ENCODE measurements at places on chromosomes 3 and 15.

GRCh38 chr15:39892418-39892817 lies 27.6 kb downstream of the GPR176 start:
- DNase-seq, result no peak

GRCh38 chr15:28885630-28886430 lies at the start of gene APBA2:
Gene APBA2, plus strand, starts transcription at chr15:28885974. Its CDS starts 167,911 bp downstream, at chr15:29053885.
- peak; percentile 24 for DNase-seq

DNA sequence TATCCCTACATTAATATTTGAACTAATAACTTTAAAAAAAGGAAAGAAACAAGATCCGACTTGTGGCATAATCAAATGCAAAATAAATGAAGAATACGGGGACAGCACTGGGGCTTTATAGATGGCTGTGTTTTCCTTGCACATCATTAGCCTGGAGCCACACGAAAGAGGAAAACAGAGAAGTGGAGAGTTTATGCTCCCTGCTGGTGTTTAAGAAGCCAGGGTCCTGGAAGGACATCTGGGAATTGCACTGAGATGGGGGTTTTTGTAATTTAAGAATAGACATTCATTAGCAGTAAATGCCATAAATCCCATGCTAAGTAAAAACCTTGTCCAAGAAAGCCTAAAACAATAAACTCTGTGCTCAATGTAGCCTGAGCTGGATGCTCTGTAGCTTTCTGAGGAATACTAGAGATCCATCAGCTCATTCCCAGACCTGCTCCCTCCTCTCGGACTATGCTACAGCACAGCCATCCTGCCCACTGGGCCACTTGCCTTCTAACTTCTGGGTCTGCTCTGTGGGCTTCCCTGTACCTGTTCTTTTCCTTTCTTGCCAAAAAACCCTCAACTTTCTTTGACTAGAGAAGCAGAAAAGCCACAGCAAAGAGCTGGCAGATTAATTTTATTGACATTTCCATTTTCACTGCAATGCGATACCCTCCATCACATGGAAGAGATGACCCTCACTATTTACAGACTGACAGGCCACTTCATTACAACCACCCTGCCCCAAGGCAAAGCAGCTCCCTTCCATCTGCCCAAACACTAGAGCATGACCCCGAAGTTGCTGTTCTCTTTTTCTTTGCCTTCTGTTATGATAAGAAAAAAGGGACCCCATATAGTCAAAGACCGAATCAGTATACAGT lies 62.3 kb downstream of the MEIS2 start:
- no peak for DNase-seq

DNA sequence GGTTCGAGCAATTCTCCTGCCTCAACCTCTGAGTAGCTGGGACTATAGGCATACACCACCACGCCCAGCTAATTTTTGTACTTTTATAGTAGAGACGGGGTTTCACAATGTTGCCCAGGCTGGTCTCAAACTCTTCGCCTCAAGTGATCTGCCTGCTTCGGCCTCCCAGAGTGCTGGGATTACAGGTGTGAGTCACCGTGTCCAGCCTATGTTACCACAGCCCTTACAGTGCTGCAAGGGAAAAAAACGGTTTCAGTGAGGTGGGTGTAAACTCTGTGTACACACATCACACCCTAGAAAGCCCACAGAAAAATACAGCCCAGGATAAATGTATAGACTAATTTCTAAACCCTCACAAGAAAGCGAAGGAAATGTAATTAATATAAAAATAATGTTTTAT lies 103.5 kb upstream of the AKAP13 start:
- DNase-seq, result no peak

- no peak for DNase-seq
Measured at GRCh38 chr3:113948015-113948917, 453 bp downstream of the ZDHHC23 start.

DNA sequence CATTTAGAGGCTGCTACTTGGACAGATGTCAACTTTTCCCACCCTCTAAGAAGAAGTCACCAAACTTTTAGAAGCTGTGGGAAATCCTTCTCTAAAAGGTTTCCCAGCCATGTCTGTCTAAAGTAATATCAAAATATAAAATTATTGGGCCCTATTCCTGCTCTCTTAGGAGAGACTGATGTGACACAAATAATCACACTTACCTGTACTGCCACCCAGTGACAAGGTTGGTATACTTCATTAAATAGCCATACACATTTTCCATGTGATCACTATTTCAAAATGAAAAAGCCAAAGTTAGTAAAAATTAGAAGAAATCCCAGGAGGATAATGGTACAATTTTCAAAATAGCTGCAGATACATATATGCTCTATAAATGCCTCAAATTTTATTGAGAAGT lies 12.6 kb downstream of the OSBPL11 start:
- no peak for DNase-seq

DNA sequence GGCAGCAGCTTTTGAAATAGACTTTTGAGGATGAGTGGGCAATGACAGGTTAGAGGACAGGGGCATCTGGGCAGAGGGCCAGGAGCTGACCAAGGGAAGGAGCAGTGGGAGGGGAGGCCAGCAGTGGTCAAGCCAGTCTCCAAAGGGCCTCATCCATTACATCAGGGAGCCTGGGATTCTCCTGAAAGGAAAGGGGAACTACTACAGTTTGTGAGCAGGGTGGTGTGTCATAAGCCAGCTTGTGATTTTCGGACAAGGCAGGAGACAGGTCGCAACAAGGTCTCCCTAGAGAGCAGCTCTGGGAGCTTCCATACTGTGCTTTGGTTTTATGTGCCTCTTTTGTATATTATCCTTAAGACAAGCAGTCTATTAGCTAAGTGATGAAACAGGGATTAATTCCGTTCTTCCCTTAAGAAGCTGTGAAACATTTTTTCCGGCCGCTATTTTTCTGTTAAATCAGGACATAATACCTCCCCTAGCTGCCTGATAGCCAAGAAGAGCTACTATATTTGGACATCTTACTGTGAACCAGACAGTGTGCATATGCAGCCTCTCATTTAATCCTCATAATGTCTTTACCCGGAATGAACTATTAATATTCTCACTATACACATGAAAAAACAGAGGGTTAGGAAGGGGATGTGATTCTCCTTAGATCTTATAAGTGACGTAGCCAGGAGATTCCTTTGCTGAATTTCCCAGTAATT lies 46.4 kb downstream of the C2CD4B start:
- no peak for DNase-seq

DNA sequence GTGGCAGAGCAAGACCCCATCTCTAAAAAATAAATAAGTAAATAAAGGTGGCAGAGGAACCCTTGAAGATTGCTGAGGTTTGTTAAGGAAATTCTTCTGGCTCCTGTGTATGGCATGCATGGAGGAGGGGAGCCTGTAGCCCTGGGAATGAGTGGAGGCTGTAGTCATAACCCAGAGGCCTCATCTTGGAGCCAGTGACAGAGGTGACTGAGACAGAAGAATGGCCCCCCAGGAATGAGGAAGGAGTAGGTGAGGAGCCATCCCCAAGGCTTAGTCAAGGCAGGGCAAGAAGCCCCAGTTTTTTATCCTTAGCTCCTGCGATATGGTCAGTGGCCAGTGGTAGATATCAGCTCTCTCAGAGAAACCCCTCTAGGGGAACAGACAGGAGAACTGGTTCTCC lies 46.5 kb downstream of the BSN start:
- no peak for DNase-seq

- no peak for DNase-seq
Measured at GRCh38 chr3:108642526-108642925, 53.0 kb downstream of the DZIP3 start.

GRCh38 chr3:146200461-146201220 lies 39.7 kb upstream of the PLOD2 start:
- DNase-seq, result no peak

- DNase-seq, result no peak
Measured at GRCh38 chr3:193710286-193711165, 117.5 kb downstream of the OPA1 start.

- DNase-seq, result no peak
Measured at GRCh38 chr3:182178488-182179200, 466.9 kb downstream of the SOX2 start.

GRCh38 chr15:100988857-100989256 lies 69.7 kb downstream of the LRRK1 start:
- no peak for DNase-seq

DNA sequence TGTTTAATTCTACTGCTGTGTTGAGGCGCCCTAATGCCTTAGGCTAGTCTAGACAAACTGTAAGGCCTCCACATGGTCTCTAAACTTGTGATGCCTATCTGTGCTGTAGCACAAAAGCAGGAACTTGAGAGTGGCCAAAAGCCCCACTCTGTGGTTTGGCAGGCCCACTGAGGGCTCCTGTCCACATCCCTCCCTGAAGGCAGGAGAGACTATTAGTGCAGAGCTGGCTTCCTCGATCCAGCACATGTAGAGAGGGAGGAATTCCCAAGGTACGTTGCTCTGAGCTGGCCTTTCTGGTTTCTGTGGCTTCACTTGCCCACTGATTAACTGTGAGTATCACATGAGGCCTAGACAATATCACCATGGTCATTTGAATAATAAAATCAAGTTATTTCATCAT lies 90.6 kb downstream of the POLR2M start:
- no peak for DNase-seq

DNA sequence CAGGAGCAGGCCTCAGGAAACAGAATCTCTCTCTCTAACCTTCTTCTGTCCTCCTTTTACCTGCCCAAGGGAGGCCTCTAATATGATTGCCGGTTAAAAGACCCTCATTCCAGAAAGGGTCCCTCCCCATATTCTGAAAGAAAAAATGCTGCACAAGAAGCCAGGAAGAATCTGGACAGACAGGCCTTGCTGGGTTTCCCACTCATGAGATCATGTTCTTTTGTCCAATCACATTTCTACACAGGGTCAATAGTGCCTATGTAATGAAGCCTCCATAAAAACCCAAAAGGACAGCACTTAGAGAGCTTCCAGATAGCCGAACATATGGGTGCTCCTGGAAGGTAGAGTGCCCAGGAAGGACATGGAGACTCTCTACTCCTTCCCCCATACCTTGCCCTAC lies 146.0 kb downstream of the MYO9A start:
- no peak for DNase-seq

DNA sequence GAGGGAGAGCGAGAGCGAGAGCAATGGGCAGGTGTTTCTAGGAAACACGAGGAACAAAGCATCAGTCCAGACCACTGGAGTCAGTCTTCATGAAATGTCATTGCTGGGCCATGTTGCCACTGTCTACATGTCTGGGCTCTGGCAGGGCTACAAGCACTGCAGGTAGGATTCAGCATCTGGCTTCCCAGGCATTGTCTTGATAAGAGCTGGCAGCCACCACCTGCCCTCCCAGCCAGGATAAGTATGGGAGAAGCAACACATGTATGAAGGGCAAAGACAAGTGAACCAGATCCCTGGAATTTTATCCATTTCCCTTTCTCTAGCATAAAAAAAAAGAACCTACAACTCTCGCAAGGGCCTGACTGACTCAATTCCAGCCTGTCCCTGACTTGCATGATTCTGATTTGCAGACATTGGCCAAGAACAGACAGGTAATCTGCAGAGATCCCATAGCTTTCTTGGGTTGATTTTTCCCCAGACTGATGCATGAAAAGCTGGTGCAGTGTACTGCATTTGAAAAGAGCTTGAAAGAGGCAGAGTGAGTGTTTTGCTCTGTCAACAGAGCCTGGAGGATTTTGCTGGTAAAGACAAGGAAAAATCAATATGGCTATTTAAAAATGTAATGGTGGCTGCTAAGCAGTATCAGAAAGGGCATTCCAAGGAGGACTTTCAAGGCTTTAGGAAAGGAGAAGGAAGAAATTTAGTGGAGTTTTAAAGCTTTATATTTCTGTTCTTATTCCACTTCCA lies 157.2 kb upstream of the MYRIP start:
- no peak for DNase-seq

DNA sequence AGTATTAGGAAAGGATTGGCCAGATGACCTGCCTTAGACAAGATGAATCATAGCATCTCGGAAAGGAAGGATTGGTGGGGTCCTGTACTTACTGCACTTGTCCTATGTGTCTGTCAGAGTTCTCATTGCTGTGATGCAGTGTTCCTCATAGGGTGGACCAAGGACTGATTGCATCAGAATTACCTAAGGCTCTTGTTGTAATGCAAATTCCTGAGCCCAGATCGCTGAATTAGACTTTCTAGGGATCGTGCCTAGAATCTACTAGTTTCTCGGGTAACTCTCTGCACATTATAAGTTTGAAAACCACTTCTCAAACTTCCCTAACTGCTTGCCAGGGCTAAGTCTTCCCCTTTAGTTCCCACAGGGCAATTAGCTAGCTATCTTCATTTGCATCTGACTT lies 74.9 kb upstream of the SKOR1 start:
- no peak for DNase-seq

DNA sequence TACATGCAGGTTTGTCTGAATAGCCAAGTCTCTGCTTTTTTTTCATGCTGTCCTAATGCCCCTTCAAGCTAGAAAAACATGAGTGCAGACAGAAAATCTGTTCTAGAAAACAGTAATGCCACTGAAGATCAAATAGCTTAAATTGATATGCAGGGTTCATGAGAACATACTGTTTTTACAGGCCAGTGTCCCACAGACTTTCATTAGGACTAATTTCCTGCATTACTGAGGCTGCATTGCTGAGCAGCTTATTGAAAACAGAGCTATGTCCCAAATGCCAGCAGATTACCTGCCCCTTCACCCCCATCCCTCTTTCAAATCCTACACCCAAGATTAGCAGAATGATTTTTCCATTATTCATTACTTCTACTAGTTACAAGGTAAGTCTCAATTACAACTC lies 665 bp downstream of the TM4SF18 start:
- DNase-seq, result no peak

- DNase-seq, result no peak
Measured at GRCh38 chr3:175003590-175003989, 144.5 kb downstream of the NAALADL2 start.

GRCh38 chr3:82824491-82824890 lies 1063.0 kb upstream of the GBE1 start:
- DNase-seq, result no peak

DNA sequence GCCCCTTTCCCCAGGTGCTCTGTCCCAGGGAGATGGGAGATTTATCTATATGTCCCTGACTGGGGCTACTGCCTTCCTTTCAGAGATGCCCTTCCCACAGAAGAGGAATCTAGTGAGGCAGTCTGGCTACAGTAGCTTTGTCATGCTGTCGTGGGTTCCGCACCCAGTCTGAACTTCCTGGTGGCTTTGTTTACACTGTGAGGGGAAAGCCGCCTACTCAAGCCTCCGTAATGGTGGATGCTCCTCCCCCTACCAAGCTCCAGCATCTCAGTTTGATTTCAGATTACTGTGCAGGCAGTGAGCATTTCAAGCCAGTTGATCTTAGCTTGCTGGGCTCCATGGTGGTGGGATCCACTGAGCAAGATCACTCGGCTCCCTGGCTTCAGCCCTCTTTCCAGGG lies 35.4 kb upstream of the SLC7A14 start:
- no peak for DNase-seq

- DNase-seq, result no peak
Measured at GRCh38 chr15:23628612-23629233, 18.9 kb downstream of the MAGEL2 start.

- no peak for DNase-seq
Measured at GRCh38 chr3:52230461-52230860, 5.0 kb upstream of the TLR9 start.

DNA sequence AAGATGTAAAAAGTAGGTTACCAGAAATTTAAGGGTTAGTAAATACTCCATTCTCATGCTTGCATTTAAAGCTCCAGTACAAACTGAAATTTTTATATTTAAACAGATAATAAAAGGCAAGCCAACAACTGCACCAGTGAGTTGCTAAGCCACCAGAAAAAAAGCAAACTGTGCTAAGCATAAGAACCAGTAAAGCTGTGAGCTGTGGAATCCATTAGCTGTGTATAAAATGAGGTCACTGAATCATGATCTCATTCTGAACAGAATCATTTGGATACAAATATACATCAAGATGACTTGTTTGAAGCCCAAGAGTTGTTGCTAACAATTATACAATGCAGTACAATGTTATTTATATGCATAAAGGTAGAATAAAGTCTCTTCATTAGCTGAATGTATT lies 1312.2 kb downstream of the SI start:
- DNase-seq, result no peak

- no peak for DNase-seq
Measured at GRCh38 chr3:113193288-113193687, 18.1 kb upstream of the BOC start.

All from T-helper 17 cell (primary cell).